ENCODE measurements at places on chromosomes 11 and 22.

DNA sequence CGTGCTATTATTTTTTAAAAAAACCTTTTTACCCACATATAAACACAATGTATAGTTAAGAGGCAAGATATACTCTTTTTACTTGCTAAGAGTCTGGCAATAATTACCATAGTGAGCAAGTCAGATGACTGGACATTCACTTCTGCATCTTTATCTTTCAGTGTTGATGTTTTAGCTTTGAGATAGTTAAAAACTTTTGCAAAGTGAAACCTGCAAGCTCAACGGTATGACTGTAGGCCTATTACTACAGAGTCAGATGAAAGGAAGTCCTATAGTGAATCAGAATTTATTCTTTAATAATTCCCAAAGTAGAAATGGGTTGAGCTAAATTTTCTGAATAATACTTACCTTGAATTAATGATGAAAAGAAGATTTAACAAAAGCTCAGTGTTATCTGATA is 236.7 kb upstream of the CCDC90B start:
- DNase-seq: no peak

GRCh38 chr11:17786824-17787525 is 52.4 kb downstream of the KCNC1 start:
- DNase-seq: no peak

GRCh38 chr11:9078113-9079086 is 13.0 kb downstream of the SCUBE2 start:
- DNase-seq: no peak

GRCh38 chr11:68935066-68935465 is 31.4 kb downstream of the IGHMBP2 start:
- DNase-seq: no peak

- DNase-seq: no peak
Measured at GRCh38 chr11:69476509-69476961, 4.9 kb upstream of the LINC01488 start.

DNA sequence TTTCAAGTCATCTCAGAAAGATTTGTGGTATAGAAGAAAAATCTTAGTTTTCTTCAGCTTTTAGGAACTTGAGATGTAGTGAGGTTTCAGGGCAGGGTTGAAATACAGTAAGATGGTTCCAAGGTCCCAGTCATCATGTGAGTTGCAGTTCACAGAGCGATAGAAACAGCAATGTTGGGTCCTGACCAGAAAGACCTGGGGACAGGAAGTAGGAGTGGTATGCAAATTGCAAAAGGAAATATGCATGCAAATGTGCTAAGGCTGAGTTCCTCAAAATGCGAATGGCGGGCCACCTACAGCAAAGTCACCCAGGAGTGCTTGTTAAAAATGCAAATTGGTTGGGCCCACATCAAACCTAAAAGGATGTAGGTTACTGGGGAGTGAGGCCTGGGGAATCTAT is 1032.7 kb upstream of the TENM4 start:
- DNase-seq: no peak

DNA sequence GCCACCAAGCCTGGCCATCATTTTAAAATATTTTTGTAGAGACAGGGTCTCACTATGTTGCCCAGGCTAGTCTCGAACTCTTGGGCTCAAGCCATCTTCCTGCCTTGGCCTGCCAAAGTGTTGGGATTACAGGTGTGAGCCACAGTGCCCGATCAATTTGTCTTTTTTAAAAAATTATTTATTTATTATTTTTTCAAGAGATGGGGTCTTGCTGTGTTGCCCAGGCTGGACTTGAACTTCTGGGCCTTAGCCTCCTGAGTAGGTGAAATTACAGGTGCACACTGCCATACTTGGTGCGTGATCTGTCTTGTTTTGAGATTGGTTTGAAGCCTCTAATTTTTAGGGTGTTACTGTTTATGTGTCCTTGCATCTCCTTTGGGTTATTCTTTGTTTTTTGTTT is 10.2 kb downstream of the CABIN1 start:
- no peak for DNase-seq

- DNase-seq: no peak
Measured at GRCh38 chr11:32414925-32415324, 20.4 kb downstream of the WT1 start.

- DNase-seq: no peak
Measured at GRCh38 chr11:116618461-116618860, 154.3 kb downstream of the BUD13 start.

DNA sequence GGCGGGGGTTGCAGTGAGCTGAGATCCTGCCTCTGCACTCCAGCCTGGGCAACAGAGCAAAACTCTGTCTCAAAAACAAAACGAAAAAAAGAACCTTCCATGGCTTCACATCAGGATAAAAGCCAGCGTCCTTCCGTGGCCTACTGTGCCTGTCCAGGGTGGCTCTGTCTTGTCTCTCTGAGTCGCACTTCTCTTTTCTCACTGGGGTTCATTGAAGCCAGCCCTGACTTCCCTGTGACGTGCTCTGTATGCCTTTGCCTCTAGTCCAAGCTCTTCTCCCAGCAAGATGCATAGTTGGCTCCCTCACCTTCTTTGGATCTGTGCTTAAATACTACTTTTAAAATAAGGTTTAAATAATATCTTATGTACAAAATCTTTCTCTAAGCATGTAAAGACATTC is 11.6 kb downstream of the ATXN10 start:
- no peak for DNase-seq

DNA sequence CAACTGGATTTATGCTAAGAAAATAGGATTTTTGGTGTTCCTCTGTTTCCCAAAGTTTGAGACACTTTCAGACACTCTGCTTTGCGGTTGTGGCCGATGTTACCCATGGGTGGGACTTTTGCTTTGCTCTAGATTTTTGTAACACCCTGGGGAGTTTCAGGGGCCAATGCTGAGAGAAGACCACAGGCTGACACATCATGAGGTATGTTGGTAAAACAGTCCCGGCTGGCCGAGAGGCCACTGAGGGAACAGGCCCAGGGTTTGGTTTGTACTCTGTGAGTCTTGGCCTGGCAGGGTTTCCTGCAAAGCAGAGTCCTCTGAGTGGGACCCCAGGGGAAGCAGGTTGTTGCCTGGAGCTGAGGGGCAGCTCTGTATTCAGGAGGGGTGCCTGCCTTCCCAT is 78.5 kb upstream of the PITPNB start:
- no peak for DNase-seq

DNA sequence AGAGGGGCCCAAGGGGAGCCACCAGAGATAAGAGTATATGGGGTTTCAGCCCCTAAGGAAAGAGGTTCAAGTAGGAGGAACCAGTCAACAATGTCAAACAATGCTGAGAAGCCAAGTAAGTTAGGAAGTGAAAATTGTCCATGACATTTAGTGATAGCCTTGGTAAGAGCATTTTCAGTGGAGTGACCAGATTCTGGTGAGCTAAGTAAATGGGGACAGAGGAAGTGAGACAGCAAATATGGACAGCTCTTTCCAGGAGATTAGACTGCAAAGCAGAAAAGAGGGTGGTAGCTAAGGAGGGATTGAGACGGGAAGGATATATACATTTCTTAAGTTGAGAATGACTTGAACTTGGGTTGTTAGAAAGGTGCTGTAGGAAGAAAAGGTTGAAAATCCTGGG is 22.9 kb downstream of the POLD3 start:
- no peak for DNase-seq

GRCh38 chr11:75826461-75827230 is 11.6 kb downstream of the UVRAG start:
- no peak for DNase-seq

DNA sequence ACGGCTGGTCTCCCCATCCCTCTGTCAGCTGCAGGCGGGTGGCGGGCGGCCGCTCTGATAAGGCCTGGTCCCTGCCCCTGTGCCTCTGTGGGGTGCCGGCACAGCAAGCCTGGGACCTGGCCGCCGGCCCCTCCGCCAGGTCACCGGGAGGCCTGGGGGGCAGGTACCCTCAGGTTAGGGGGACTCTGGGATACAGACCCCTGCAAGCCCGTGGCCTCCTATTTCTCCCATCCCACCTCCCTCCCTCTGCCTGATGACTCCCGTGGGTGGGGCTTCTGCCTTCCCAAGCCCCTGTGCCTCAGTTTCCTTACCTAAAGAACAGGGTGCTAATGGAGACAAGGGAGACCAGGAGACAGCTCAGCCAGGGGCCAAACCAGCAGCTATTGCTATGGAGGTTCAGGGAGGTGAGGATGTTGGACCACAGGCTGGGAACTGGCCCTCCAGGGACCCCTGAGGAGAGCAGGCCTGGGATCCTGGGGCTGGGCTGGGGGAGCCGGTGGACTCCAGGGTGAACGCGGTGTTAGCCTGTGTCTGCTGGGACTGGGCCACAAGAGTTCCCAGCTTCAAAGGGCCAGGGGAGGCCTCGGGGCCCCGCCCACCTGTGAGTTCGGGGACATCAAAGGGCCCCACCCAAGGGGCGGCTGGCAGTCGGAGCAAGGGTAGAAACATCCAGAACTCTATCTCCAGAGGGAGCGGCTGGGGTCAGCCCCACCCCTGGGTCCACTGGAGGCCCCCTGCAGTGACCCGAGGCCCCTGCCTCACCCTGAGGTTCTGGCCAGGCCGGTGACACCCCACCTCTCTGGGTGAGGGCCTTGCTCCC is 32.0 kb upstream of the TH start:
- no peak for DNase-seq

DNA sequence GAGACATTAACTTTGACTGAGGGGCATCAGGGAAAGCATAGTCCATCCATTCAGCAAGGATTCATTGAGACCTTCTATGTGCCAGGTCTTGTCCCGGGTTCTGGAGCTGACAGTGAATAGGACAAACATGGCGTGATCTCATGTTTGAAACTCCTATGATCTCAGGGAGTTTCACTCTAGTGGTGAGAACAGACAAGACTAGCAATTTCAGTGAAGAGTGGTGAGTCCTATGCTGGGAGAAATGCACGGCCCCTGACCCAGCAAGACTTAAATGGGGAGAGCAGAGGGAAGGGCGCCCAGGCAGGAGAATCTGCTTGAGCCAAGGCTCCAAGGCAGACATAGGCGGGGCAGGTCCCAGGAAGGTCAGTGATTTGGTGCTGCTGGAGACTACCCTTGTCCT is 155.7 kb downstream of the CEP164 start:
- no peak for DNase-seq

DNA sequence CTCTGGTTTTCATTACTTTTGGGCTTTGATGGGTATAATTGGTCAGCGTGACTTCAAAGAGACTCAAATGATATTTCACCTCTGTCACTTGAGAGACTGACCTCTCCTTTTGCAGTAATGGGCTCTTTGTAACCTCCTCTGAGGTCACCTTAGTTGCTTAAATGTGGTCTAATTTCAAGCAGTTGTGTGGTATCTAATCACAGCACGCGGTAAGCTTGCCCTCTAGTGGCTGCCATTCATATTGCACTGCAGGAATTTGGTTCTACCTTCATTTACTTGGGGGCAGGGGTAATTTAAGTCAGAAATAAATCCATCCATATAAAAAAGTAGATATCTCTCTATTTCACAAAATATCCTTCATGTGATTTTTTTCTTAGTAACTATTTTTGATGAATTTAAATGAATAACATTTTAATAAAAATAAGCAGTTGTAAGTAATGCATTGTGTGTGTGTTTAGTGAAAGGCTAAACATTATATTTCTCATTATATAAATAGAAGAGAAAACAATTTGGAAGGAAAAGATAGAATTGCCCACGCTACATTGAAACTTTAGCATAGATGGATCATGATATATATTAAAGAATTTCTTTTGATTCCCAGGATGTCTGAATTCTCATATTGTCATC is 55.0 kb upstream of the ANO3 start:
- DNase-seq: peak; percentile 13

- DNase-seq: peak; percentile 45
Measured at GRCh38 chr11:72471005-72471898, 36.9 kb upstream of the CLPB start.

- no peak for DNase-seq
Measured at GRCh38 chr11:46336563-46337180, 10.6 kb upstream of the DGKZ start.

- DNase-seq: no peak
Measured at GRCh38 chr11:121656328-121657090, 203.7 kb upstream of the SORL1-AS1 start.

DNA sequence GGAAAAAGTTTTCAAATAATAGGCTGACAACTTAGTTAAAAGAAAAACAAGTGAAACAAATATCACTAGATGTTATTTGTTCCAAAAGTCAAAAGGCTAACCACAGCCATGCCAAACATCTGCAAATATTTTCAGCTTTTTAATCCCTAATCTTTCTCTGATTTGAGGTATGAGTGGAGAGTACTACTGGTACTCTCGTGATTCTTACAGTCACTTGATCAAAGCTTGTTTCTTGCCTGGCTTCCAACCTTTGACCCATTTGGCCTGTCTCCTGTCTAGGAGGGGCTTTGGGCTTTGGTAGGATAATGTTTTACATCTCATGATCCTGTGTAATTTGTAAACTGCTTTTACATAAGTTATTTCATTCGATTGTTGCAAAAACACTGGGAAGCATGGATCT is 301.8 kb upstream of the SORL1-AS1 start:
- DNase-seq: no peak

DNA sequence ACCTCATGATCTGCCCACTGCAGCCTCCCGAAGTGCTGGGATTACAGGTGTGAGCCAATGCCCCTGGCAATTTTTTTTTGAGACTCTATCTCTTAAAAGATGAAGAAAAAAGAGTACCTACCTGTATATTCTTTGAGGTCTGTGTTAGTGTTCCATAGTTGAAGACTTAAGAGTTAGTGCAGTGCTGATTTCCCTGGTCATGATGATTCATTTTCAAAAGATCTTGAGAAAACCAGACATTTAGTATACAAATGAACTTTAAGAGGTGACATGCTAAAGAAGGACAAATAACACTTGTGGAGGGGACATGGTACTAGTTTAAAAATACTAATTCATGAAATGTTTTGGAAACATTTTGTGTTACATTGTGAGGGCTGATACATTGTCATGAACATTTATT is 17.7 kb downstream of the CBL start:
- DNase-seq: no peak

DNA sequence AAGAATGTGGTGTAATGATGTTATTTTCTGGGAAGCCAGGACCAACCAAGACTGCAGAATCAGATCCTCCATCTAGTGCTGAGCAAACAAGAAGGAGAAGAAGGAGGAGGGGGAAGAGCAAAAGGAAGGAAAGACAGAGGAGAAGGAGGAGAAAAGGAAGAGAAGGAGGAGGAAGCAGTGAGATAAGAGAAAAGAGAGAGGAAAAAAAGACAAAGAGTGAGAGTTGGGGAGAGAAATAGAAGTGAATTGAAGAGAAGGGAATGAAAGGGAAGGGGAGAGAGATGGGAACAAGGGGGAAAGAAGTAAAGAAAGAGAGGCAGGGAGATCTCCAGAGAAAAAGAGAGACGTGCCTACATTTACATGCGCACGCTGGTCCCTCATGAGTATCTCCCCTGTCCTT is 153.5 kb downstream of the MN1 start:
- DNase-seq: no peak

Data from T-helper 2 cell treated with Interferon-gamma antibody and Interleukin-4, amounts not matched to agents 5 μg/mL and 100 μg/mL, for 36 hours (primary cell).